H54 (cell line): ENCODE measurements at places on chromosomes 11 and 22.

GRCh38 chr11:62953811-62954210, 31.0 kb downstream of the SLC22A6 start:
- DNase-seq: no peak

- no peak for DNase-seq
Observed at GRCh38 chr11:72271980-72272379, 28.0 kb upstream of the PHOX2A start.

- no peak for DNase-seq
Observed at GRCh38 chr11:128303383-128303782, 284.0 kb downstream of the ETS1 start.

GRCh38 chr22:43740587-43741270, 71.4 kb downstream of the EFCAB6 start:
- no peak for DNase-seq

DNA sequence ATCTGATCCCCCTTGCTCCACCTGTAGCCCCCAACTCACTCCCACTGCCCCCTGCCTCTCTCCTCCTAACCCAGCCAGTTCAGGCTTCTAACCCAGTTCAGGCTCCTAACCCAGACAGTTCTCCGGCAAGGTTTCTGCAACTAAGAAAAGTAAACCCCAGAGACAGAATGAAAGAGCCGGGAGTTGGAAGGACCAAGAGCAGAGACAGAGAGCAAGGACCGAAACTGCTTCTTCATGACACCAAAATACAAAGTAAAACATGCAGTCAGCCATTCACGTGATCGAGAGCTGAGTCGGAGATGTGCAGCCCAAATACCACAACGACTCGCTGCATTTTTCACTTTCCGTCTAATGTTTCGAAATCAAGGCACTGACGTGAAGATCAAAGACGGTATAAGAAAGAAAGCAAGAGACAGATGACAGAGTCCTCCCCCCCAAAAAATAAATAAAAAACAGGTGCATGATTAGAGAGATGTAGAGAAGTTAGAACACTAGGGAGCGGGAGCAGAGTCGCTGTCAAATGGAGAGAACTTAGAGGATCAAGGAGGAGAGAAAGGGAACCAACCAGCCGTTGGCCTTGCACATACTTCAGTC, 884 bp downstream of the IL10RA start:
- DNase-seq: no peak
